Stimulated activated naive CD8-positive, alpha-beta T cell treated with anti-CD3 and anti-CD28 coated beads, Interleukin-15, amount 100 ng/mL, for 72 hours (primary cell): ENCODE measurements at places on chromosomes 1 and 21.
A peak's percentile ranks its signal among the peaks of the same experiment; 100 is the strongest.

GRCh38 chr1:21910558-21911204 is 26.4 kb downstream of the HSPG2 start:
- DNase-seq: no peak

GRCh38 chr1:111956155-111956771 is 33.2 kb downstream of the KCND3 start:
- no peak for DNase-seq

DNA sequence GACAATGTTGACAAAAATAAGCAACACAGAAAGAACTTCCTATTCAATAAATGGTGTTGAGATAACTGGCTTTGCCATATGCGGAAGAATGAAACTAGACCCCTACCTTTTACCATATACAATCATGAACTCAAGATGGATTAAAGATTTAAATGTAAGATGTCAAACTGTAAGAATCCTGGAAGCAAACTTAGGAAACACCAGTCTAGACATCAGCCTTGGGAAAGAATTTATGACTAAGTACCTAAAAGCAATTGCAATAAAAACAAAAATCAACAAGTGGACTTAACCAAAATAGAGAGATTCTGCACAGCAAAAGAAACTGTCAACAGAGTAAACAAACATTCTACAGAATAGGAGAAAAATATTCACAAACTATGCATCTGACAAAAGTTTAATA is 16.1 kb upstream of the CLDN8 start:
- no peak for DNase-seq

GRCh38 chr1:207239874-207240273 is 81.6 kb upstream of the CD55 start:
- DNase-seq: no peak

GRCh38 chr1:167114725-167115124 is 20.9 kb downstream of the STYXL2 start:
- DNase-seq: no peak

DNA sequence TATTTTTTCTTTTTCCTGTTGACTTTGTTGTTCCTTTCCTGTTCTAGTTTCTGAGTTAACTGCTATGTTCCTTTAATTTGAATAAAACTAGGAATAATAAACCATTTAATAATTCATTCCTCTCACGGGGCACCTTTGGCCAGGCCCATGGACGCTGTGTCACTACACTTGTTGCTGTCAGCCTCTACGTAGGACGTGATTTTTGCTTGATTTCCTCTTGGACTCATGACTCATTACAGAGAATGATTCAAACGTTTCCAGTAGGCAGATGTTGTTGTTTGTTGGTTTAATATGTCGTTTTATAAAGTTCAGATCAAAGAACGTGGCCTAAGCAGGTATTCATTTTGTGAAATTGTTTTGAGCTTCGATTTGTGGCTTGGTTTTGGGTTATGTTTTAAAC is 9.1 kb upstream of the SLC19A1 start:
- no peak for DNase-seq

DNA sequence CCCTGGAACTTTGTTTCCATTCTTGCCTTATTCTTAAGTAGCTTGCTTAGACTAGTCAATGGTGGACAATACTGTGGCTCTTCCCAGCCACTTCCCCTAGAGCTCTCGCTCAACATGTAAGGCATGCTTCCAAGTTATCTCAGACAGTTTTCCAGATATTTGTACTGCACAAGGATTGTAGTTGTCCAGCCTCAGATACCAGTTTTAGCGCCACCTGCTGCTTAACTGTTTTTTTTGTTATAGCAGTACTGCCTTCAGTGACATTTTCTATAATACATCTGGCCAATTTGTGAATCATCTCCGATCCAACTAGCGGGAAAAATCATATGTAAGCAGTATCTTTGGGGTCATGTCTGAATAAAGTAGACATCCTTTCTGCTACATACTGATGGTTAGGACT is 346.7 kb upstream of the ADGRL4 start:
- DNase-seq: no peak

DNA sequence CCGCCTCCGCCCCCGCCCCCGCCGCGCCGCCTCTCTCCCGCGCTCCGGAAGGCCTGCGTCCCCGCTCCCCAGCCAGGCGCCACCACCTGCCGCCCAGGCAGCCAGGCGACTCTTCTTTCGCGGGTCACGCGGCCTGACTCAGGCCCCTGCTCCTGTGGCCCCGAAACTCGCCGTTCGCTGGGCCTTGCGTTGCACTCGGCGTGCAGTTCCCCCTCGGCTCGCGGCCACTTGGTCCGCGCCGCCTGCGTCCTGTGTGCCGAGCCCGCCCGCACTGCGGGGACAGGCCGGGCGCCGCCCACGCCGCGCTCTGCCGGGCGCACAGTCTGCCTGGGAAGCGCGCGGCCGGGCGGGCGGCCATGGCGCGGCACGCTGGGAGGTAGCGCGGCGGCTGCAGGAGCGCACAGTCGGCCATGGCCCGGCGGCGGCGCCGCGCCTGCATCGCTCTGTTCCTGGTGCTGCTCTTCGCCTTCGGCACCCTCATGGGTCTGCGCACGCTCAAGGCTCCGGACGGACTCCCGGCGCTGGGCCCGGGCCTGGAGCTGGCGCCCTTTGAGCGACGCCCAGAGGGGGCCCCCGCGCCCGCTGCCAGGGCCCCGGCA is at the start of gene MANEAL:
Gene MANEAL, plus strand, starts transcription at position 75 of the 599 bp plus-strand sequence. Its CDS starts 336 bp downstream, at position 411.
- DNase-seq: peak; percentile 58

GRCh38 chr1:89578151-89578550 is 53.5 kb downstream of the LRRC8B start:
- DNase-seq: no peak

DNA sequence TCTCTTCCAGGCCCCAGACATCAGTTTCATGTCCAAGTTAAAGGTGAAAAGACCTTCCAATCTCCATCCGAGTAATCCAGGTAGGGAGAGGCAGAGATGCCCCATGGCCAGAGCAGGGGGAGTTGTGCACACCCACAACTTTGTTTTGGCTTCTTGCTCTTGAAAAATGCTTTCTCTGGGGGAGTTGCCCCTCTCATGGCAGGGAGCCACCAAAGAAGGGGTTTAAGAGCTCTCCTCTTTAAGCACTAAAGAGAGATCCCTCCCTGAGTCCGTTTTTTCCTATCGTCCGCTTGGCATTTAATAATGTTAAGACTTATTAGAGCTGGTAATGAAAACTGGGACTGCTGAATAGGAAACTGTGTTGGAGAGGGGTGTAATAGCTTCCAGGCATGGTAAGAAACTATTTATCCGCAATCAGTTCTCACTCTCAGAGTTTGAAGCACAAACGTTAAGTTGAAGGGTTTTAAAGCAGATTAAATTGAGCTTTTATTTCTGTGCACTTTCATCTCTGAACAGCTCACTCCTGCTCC is 8.3 kb downstream of the PAX7 start:
- DNase-seq: no peak

DNA sequence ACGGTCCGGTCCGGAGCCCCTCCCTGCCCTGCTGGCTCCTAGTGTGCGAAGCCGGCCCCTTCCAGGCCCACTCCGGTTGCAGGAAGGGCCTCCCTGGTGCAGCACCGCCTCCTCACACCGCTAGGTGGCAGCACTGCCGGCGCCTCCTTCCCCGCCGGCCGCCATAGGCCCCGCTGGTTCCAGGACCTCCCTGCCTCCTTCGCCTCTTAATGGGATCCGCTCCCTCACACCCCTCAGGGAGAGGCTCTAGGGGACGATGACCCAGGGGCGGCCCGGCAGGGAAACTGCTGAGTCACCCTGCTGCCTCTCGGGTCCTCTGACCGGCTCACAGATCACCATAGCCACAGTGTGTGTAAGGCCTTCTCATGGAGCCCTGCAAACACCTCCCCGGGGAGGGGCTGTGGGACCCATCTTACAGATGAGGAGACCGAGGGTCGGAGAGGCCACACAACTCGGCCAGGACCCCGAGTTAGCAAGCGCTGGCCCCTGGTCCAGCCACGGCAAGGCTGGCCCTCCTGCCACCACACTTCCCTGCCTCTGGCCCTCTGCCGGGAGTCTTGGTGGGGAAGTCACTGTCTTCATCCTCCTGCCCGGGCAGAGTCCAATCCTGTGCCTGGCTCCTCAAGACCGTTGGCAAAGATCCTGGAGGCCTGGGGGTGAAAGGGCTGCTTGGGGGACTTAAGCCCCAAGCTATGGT is 1.6 kb upstream of the AJAP1 start:
- DNase-seq: peak; percentile 67

DNA sequence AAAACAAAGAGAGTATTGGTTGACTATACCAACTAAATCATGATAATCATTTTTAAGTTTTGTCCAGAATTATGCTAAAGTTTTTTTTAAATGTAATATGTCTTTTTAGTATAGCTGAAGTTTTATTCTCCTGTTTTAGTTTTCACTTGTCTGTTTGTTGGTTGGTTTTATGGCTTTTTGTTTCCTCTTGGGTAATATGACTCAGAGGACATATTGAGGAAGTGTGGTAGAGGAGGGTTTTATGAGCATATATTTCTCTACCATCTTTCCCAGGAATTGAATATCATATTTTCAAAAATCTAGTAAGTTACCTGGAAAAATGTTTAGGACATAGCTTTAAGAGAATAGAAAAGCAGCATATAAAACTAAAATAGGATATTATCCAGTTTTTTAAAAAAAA is 68.6 kb upstream of the MCOLN3 start:
- no peak for DNase-seq
